ENCODE measurements at places on chromosomes 3 and 15.

DNA sequence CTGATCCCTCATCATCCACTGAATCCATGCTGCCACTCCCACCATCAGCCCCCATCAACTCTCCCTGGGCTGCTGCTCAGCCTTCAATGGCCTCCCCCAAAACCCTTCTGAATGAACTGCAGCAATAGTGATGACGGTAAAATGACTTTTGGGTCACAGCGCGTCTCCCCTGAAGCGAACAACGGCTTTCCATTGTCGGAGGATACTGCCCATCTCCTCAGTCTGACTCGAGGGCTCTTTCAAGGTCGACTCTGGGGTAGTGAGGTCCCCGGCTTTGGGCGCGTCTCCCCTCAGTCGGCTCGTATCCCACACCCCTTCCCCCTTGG, 57.2 kb upstream of the ZBTB38 start:
- no peak for DNase-seq
- peak overlapping the region; percentile 74 for H3K27ac ChIP-seq
- no peaks in the 10 kb centered on the region for H3K36me3 ChIP-seq
- no peaks in the 10 kb centered on the region for H3K27me3 ChIP-seq

DNA sequence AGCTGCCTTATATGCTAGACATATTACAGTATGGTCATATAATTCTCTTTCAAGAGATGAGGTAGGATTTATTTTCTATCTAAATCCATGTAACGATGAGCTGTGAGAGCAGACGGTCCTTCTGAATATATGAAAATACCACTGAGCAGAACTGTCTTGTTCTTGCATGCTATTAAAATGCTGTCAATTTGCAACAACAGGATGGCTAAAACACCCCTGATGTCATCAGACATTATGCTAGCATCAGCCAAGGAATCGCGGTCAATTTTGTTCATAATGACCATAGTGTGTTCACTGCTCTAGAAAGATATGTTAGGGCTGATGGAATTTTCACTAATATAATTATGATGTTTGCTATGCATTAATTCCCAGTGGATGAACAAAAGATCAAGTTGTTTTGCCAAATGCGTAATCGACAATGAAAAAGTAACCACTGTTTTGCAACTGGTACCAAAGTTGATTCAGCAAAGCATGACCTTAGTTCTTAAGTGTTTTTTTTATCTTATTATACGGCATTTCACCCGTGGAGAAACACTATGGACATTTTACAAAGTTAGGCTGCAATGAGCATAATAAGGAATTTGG, 765.4 kb upstream of the NR2F2 start:
- no peak for DNase-seq
- H3K27ac ChIP-seq = no peak overlapping the region
- H3K36me3 ChIP-seq = no peaks in the 10 kb centered on the region
- H3K4me3 ChIP-seq = no peak overlapping the region

- H3K27ac ChIP-seq = no peak overlapping the region
- H3K27me3 ChIP-seq = no peaks in the 10 kb centered on the region
- H3K4me1 ChIP-seq = no peaks in the 10 kb centered on the region
- no peaks in the 10 kb centered on the region for H3K36me3 ChIP-seq
- no peak overlapping the region for H3K4me3 ChIP-seq
Measured at GRCh38 chr3:55434789-55435188, 52.3 kb downstream of the WNT5A start.

DNA sequence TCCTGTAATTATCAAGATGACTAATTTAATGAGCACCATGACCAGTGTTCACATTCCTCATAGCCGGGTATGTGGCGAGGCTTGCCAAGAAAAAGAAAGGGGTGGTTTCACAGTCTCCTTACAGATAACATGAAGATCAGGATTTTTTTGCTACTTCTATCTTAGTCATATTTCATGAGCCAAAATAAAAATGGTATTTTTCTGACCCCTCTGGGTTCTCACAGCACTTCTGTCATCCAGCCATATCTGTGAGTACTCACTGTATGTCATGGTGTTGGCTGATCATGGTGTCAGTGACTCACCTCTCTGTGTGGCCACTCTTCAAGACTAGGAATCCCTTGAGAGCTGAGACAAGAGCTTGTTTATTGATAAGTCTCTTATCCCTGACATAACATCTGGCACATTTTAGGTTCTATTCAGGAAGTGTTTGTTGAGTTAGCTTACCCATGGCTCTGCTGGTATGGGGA, 130.5 kb upstream of the LMCD1 start:
- DNase-seq = no peak
- no peak overlapping the region for H3K27ac ChIP-seq
- H3K4me1 ChIP-seq = peaks cover 4% of the 10 kb centered on the region
- H3K4me3 ChIP-seq = no peak overlapping the region
- H3K27me3 ChIP-seq = no peaks in the 10 kb centered on the region

GRCh38 chr3:50519471-50520089, 16.1 kb upstream of the CACNA2D2 start:
- peak; percentile 61 for DNase-seq
- peaks cover 20% of the 10 kb centered on the region for H3K27me3 ChIP-seq

GRCh38 chr3:17166369-17166768, 281.6 kb downstream of the PLCL2 start:
- H3K27ac ChIP-seq = no peak overlapping the region
- no peak overlapping the region for H3K4me3 ChIP-seq
- peak; percentile 14 for DNase-seq
- H3K36me3 ChIP-seq = peaks cover 38% of the 10 kb centered on the region

DNA sequence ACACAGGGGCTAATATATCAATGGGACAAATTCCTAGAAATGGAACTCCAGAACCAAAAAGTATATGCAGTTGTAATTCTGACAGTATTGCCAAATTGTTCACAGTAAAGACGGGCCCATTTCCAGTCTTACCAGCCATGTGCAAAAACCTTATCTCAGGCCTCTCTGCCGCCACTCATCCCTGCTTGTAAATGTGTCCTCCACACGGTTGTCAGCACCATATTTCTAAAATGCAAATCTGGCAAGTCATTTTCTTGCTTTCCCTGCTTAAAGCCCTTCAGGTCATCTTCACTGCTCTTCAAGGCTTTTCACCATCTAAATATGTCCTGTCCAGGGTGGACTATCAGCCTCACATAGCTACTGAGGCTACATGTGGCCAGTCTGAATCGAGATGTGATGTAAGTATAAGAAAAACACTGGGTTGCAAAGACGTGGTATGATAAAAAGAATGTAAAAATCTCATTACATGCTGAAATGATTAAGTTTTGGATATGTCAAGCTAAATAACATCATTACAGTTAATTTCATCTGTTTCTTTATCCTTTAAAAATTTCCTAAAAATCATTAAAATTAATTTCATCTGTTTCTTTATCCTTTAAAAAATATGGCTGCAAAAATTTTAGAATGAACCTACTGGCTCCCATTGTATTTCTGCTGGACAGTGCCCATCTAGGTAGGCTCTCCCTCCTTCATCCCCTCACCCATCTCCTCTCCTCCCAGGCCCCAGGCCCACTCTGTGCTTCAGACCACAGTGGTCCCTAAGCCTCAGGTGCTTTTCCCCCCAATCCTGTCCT, 980 bp downstream of the PARP9 start:
- peaks cover 48% of the 10 kb centered on the region for H3K4me1 ChIP-seq
- no peaks in the 10 kb centered on the region for H3K27me3 ChIP-seq
- no peak for DNase-seq
- H3K4me3 ChIP-seq = peak overlapping the region; percentile 82
- peaks cover 2% of the 10 kb centered on the region for H3K36me3 ChIP-seq
- H3K27ac ChIP-seq = peak overlapping the region; percentile 88

- H3K27ac ChIP-seq = no peak overlapping the region
- no peaks in the 10 kb centered on the region for H3K4me1 ChIP-seq
- no peak for DNase-seq
- H3K4me3 ChIP-seq = no peak overlapping the region
- H3K27me3 ChIP-seq = no peaks in the 10 kb centered on the region
- no peaks in the 10 kb centered on the region for H3K36me3 ChIP-seq
Measured at GRCh38 chr15:99210334-99210733, 39.0 kb downstream of the TTC23 start.

DNA sequence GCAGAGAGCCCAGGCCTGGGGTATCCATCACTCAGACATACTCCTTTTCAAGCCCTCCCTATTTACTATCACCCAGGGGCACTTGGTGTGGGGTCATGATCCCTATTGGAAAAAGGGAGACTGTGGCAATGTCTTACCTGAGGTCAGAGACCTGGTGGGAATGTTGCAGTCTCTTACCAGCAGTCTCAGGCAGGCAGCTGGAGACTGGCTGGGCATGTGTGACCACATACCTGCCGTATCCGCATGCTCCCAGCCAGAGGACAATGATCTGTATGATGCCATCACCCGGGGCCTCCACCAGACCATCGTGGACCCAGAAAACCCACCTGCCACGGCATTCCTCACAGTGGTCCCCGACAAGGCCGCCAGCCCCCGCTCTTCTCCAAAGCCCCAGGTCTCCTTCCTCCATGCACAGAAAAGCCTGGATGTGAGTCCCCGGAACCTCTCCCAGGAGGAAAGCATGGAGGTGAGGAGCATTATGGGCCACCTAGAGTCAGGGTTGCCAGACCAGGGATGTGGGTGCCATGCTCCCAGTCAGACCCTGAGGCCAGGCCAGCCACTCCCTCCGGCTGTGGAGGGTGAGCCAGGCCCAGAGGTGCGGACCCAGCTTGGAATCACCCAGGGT, 5.9 kb downstream of the SH2D7 start:
- H3K4me1 ChIP-seq = peaks cover 4% of the 10 kb centered on the region
- no peak for DNase-seq
- no peak overlapping the region for H3K4me3 ChIP-seq
- H3K27me3 ChIP-seq = no peaks in the 10 kb centered on the region

GRCh38 chr3:131453533-131453932, 49.2 kb downstream of the MRPL3 start:
- H3K27me3 ChIP-seq = no peaks in the 10 kb centered on the region
- no peak overlapping the region for H3K4me3 ChIP-seq
- no peak overlapping the region for H3K27ac ChIP-seq
- no peaks in the 10 kb centered on the region for H3K4me1 ChIP-seq

DNA sequence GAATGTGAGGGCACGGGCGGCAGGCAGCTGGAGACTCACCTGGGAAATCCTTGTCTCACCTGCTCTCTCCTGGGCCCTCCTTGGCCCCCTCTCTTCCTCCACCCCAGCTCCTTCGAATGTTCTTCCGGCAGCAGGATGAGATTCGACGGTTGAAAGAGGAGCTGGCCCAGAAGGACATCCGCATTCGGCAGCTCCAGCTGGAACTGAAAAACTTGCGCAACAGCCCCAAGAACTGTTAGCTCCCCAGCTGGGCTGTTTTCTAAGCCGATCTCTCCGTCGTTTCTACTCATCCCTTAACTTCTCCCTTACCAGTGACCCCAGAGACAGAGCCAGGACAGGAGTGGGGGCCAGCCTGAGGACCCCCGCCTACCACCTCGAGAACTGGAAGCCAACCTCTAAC, 95.0 kb downstream of the ANP32A start:
- no peaks in the 10 kb centered on the region for H3K27me3 ChIP-seq
- no peak overlapping the region for H3K4me3 ChIP-seq
- H3K4me1 ChIP-seq = no peaks in the 10 kb centered on the region
